ENCODE measurements at places on chromosomes 11 and 22.

- no peak for DNase-seq
These were observed 6.7 kb downstream of the SUSD2 start for GRCh38 chr22:24187731-24188644.

GRCh38 chr11:19628018-19628417 lies 84.6 kb upstream of the NAV2 start:
- DNase-seq, result peak; percentile 52

- DNase-seq, result no peak
These were observed 200.9 kb downstream of the SOX6 start for GRCh38 chr11:16155448-16155847.

DNA sequence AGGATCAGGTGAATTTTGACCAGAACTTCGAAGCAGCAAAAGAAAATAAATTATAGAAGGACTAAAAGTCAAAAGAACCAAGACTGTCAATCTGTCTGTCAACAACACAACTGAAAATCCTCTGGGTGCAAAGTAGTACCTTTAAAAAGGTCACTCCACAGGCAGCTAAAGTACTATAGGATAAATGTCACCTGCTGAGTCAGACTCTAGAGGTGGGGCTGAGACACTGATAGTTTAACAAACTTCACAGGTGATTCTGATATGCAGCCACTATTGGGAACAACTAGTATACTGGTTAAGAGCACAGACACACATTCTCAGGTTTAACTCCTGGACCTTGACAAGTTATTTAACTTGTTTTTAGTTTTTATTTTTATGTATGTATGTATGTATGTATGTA lies 107.3 kb downstream of the FCHSD2 start:
- no peak for DNase-seq
